Right atrium auricular region (tissue), 2 donors: ENCODE measurements at places on chromosomes 12 and 14. TPM values are rescaled to one million over a fixed set of nuclear protein-coding genes. Genes with fewer than 3 reads are reported as not detected.

DNA sequence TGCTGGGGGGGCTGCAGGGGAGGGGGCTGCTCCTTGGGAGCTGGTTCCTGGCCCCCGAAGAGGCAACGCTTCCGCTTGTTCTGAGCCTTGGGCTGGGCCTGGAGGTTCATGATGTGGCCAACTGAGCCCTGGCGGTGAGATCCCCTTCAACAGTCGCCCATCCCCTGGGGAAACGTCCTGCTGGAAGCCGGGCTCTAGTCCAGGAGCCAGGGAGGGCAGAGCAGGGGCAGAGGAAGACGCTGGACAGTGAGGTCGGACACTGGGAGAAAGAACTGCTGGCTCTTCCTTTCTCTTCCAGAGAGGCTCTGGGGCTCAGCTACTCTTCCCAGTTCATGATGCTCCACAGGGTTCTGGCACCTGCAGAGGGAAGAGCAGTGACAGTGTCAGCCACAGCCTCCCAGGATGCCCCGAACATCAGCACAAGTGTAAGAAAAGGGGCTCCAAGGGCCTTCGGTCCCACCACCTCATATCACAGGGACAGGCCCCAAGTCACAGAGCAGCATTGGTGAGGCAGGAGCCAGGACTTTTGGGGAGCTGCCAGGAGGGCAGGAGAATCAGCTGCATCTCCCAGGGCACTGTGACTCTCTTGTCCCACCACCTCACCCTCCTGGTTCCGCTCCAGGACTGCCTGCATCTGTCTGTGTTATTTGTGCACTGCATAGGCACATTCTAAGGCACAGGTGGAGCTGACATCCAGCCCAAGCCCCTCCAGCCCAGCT is 25.9 kb upstream of the PNMA1 start:
- peak overlapping the region; percentile 89 for H3K27ac ChIP-seq
- no peaks in the 10 kb centered on the region for H3K27me3 ChIP-seq
- H3K4me3 ChIP-seq, result peak overlapping the region; percentile 27
- no peak for DNase-seq
- peaks cover 35% of the 10 kb centered on the region for H3K36me3 ChIP-seq
- no peaks in the 10 kb centered on the region for H3K4me1 ChIP-seq

The CLEC2A gene
- not detected for total RNA-seq

DNA sequence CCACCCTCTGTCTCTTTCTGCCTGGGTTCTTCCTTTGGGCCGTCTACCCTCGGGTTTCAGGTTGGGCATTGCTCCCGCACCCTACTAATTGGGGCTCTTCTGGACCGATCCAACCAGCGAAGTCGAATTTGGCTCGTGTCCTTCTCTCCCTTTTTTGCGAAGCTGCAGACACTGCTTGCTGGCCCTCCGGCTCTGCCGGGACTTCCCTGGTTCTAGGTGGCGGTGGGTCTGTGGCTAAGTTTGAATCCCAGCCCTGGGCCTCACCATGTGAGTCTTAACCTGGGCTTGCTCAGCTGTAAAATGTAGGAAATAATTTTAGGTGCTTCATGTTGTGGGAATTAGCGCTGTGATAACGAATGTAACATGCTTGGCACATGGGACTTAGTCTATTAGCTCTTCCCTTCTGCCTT is 418 bp upstream of the CISTR start:
- H3K4me3 ChIP-seq, result peak overlapping the region; percentile 46
- DNase-seq, result no peak
- peak overlapping the region; percentile 71 for H3K27ac ChIP-seq
- H3K36me3 ChIP-seq, result no peaks in the 10 kb centered on the region

The RERGL gene
- total RNA-seq, result not detected

The SRGAP1 gene
- 3.3 TPM for total RNA-seq

The CD27 gene
- total RNA-seq, result 1.1 TPM

The TMPRSS12 gene
- not detected for total RNA-seq

The SGPP1 gene
- 9.3 TPM for total RNA-seq

GRCh38 chr14:72640911-72641485 is 252.9 kb downstream of the DPF3 start:
- H3K4me1 ChIP-seq, result peaks cover 11% of the 10 kb centered on the region
- no peak overlapping the region for H3K4me3 ChIP-seq
- no peak overlapping the region for H3K27ac ChIP-seq
- no peaks in the 10 kb centered on the region for H3K36me3 ChIP-seq

DNA sequence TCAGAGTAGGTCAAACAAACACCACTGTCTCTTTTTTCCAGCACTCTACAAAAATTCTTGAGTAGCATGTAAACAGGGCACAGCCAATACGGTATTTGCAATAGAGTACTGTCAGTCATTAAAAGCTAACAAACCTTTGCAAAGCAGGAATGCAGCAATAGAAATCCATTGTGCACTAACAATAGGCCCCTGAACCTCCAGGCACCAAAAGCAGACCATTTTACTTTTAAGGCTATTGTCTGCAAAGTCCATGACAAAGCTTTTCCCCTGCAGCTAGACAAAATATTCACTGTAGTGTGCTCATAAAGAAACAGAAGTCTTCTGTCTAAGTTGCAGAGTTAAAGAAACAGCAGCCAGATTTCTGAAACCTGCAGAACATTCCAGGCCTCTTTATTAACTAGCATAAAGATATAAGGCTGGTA is 191.9 kb downstream of the SOX5 start:
- DNase-seq, result no peak
- H3K4me3 ChIP-seq, result no peak overlapping the region
- H3K27me3 ChIP-seq, result no peaks in the 10 kb centered on the region
- H3K36me3 ChIP-seq, result no peaks in the 10 kb centered on the region
- no peaks in the 10 kb centered on the region for H3K4me1 ChIP-seq
- H3K27ac ChIP-seq, result no peak overlapping the region

The E2F7 gene
- total RNA-seq, result not detected

DNA sequence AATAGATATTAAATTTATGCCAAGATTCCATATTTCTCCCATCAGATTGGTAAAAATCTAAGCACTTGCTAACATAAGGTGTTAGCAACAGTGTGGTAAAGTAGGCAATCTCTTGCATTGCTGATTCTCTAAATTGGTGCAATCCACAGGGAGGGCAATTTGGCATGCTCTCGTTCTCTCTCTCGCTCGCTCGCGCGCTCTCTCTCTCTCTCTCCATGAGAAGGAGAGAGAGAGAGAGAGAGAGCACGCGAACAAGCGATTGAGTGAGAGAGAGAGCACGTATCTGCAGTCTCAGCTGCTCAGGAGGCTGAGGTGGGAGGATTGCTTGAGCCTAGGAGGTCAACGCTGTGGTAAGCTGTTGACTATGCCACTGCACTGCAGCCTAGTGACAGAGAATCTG is 25.9 kb downstream of the PSEN1 start:
- no peak for DNase-seq
- peaks cover 29% of the 10 kb centered on the region for H3K36me3 ChIP-seq
- no peak overlapping the region for H3K27ac ChIP-seq
- H3K27me3 ChIP-seq, result no peaks in the 10 kb centered on the region

The MGST1 gene
- 51.5 TPM for total RNA-seq

DNA sequence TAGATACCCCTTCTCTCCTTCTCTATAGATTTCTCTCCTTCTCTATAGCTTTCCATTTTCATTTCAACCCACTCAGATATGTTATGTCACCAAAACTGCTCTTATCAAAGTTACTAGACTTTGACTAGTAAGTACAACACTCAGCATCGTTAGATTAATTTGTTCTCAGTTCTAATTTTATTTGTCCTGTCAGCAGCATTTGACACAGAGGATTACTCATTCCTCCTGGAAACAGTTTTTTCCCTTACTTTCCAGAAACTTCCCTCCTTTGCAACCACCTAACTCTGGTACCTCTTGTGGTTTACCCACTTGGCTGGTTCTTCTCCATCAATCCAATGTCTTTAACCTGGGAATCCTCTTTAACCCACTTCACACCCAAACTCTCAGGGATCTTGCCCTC is 423.7 kb downstream of the TMTC2 start:
- H3K36me3 ChIP-seq, result no peaks in the 10 kb centered on the region
- H3K4me1 ChIP-seq, result no peaks in the 10 kb centered on the region
- no peak overlapping the region for H3K27ac ChIP-seq
- DNase-seq, result no peak
- no peaks in the 10 kb centered on the region for H3K27me3 ChIP-seq
